ENCODE measurements at places on chromosomes 2 and 18.

- no peak for DNase-seq
Measured at GRCh38 chr18:30457156-30457555, 585.4 kb downstream of the DSC3 start.

DNA sequence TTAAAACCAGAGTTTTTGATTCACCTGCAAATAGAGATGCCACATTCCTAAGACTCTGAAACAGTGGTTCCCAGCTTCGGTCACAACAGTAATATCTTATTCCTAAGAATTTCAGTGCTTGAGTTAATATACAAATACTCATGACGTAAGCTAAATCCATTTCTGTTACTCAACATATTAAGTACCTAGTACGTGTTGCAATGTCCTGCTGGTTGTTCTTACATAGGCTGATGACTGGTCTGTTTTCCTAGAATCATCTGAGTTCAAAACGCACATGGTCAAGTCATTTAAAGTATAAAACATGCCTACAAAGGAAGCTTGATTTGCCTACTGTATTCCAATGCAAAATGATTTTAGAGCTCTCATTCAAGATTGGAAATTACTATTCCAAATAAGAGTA lies 7.2 kb downstream of the NCL start:
- no peak for DNase-seq

DNA sequence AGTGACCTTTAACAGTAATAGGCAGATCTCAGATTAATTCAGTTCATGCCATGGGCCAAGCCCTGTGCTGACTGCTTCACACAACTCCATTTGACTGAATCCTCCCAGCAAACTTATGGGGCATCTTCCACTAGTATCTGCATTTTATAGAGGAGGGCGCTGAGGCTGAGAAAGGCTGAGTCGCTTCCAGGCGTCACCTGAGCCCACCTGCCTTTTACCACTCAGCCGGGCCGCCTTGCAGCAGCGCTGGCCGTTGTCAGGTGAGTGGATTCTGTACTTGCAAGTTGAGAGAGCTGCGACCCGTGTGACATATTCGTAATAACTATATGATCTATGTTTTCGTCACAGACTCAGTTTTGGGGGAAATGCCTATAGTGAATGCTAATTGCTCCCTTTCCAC lies 59.3 kb upstream of the B3GNT7 start:
- DNase-seq: no peak

- no peak for DNase-seq
Measured at GRCh38 chr2:84991404-84992160, 20.6 kb downstream of the KCMF1 start.

DNA sequence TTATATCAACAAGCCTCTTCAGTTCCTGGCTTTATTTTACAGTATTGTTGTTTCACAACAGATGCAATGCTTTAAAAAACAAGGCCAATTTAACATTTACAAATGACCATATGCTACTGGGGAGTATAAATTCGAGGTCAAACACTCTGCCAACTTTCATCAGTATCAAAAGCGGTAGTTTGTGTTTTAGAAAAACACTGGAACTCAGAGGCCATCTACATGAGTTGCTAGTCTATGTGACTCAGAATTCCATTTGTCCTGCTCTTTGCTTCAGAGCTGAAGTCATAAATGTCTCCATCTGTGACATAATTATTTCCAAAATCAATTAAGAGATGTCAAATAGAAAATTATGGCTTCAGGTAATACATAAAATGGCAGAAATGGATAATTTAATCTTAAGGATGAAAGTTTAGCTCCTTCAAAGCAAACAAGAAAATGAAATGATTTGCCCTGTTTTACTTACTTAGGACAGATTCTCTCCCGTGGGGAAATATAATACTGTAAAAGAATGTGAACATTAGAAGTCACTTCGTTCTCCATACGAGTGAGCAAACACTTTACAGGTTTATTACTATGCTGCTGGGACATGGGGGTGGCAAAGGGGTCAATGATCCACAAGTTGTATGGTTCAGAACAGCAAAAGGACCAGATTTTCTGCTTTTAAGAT lies 3.7 kb downstream of the MEX3C start:
- DNase-seq: no peak

DNA sequence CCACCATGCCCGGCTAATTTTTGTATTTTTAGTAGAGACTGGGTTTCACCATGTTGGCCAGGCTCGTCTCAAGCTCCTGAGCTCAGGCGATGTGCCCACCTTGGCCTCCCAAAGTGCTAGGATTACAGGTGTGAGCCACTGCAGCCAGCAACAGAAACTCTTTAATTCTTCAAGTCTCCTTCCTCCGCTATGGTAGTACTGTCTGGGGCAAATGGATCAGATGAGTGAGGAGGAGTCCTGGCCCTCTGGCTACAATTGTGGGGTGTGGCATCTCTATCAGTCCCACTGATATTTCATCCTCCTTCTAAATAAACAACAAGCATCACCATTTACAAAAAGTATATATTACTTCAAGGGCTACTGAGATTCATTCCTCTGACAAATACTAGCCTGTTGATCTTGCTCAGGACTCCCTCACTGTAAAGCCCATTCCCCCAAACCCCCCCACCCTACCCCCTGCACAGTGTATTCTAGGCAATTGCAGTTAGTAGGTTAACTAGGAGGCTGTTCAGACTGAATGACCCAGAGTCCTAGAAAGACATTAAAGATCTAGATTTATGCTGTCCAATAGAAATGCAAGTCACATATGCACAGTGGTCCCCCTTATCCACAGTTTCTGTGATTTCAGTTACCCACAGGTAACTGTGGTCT lies 71.2 kb upstream of the STAM2 start:
- no peak for DNase-seq

Data from activated CD4-positive, alpha-beta T cell treated with anti-CD3 and anti-CD28 coated beads, Interleukin-2, amount 50 U/mL, for 1 hour (primary cell).